Hematopoietic multipotent progenitor cell treated with erythropoietin and hydrocortisone succinate and interleukin-3 and kit ligand, for 6 days (in vitro differentiated cells): ENCODE measurements at places on chromosomes 2 and 18.

DNA sequence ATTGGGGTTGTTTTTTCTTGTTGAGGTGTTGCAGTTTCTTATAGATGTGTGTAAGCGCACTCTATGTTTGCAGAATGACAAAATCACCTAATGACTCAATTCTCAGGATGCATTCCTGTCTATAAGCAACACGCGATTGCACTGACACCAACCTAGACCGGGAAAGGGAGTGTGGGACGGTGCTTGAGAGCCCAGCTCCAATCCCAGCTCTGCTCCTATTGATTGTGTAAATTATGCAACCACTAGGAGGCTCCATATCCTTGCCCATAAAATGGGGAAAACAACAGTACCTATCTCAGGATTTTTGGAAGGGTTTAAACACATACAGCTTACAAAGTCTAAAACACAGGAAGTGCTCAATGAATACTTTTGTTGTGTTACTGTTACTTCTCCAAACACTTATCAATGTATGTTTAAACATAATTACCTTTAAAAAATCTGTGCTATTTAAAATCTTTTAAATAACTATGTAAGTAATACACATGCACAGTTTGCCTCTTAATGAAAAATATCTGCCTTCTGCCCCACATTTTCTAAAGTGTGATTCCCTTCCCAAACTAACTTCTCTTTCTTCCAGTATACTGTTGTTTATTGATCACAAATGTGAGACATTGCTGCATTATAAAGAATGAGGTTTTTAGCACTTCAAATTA lies 132.5 kb downstream of the SPHKAP start:
- peak; percentile 45 for DNase-seq

- DNase-seq = peak; percentile 71
These were observed 230.2 kb upstream of the TNP1 start for GRCh38 chr2:217090024-217090473.

GRCh38 chr18:45321520-45321919 lies 293.8 kb upstream of the SLC14A2 start:
- DNase-seq = no peak

GRCh38 chr2:232260075-232260474 lies 118.5 kb upstream of the ALPP start:
- no peak for DNase-seq

GRCh38 chr2:230864122-230864604 lies 579 bp upstream of the ITM2C start:
- DNase-seq = no peak

GRCh38 chr2:68768461-68768860 lies 33.9 kb downstream of the ARHGAP25 start:
- no peak for DNase-seq

GRCh38 chr2:37149626-37150322 lies 7.0 kb downstream of the EIF2AK2 start:
- DNase-seq = peak; percentile 41

- DNase-seq = no peak
These were observed 24.7 kb downstream of the PNPT1 start for GRCh38 chr2:55668956-55669355.

GRCh38 chr2:149972066-149972465 lies 384.5 kb upstream of the MMADHC start:
- DNase-seq = no peak

DNA sequence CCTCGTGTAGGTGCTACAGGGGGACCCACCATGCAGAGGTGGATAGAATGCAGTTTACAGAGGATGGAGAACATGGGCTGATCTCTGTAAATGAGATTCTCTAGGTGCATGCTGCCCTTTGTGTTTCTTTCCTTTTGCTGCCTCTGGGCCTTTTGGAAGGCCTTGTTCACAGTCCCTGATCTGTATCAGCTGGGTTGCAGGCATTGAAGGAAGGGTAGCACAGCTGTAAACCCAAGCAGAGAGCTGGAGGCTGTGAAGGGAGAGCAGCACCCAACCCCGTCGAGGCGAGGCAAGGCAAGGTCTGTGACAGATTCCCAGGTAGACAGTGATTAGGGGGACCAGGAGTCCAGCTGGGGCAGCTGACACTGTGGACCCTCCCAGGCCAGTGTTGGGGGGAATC lies 56.1 kb upstream of the SOS1 start:
- no peak for DNase-seq

GRCh38 chr2:37671009-37671815 lies at the start of gene CDC42EP3:
Gene CDC42EP3 (minus strand): TSS chr2:37671642. CDS start chr2:37646587, 25,055 bp downstream.
- peak; percentile 62 for DNase-seq

DNA sequence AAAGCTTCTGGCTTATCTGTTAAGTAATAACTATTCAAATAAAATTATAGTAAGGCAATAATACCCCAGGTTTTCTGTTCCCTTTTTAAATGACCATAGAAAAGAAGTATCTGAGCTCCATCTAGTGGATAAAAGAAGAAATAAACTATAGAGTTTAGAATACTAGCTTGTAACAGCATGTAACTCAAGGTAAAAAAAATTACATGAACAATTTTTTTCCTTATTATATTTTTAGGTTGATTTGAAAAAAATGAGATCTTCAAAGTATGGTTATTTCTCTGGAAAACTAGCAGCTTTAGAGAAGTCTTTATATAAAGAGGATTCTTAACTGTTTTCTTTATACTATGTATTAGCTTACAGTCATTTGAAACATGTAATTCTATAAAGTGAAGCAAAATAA lies 58.1 kb downstream of the NCKAP1 start:
- peak; percentile 77 for DNase-seq

DNA sequence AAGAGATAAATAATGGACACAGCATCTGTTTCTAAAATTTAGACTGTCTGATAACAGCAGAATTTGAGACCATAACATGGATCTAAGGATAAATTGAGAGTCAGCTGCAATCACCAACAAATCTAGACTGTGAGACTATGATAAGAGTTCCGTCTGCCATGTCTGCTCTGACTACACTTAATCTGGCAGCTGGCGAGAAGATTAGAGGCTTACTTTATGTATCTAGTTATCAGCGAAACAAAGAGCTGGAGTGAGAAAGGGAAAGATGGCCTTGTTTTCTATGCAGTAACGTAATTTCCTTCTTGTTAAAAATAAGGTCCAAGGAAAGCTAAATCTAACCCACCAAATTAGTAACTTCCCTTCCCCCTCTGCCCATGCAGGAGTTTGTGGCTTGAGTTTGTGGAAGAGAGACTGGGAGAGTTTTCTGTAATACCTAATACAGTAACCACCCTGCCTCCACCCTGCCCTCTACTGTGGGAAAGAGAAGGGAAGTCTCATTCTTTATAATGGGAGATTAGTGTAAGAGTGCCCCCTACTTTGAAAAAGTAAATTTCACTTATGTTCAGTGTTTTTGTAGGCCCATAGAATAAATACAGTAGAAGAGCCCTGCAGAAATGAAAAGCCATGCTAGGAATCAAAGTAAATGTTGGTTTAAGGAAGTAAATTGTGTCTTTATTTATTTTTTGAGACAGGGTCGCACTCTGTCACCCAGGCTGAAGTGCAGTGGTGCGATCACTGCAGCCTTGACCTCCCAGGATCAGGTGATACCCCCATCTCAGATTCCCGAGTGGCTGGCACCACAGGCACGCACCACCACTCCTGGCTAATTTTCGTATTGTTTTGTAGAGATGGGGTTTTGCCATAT lies 27.5 kb downstream of the EML4 start:
- DNase-seq = peak; percentile 87

- no peak for DNase-seq
These were observed 601.2 kb downstream of the LRP1B start for GRCh38 chr2:141529659-141530058.

DNA sequence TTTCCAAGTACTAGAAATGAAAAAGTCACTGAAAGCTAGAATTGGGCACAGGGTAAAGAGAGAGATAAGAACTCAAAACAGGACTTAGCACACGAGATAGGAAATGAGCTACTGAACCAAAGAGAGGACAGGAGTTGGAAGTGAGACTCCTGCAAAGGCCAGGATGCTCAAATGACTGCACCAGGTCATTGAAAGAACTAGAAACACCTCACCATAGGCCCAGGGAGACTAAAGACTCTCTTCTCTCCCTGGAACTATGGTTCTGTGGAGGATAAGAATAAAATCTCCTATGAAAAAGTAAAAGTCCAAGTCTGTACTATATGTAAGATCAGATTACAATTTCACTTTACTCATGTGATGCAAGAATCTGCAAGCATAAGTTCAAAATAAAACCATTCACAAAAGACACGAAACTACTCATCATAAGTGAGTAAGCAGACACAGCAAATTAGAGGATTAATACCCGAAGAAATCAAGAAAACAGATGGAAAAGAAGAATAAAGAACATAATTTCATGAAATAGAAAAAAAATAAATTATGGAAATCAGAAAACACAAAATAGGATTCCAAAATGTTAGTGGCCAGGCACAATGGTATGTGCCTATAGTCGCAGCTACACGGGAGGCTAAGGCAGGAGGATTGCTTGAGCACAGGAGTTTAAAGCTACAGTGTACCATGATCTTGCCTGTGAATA lies 6.5 kb downstream of the NBAS start:
- DNase-seq = peak; percentile 65

DNA sequence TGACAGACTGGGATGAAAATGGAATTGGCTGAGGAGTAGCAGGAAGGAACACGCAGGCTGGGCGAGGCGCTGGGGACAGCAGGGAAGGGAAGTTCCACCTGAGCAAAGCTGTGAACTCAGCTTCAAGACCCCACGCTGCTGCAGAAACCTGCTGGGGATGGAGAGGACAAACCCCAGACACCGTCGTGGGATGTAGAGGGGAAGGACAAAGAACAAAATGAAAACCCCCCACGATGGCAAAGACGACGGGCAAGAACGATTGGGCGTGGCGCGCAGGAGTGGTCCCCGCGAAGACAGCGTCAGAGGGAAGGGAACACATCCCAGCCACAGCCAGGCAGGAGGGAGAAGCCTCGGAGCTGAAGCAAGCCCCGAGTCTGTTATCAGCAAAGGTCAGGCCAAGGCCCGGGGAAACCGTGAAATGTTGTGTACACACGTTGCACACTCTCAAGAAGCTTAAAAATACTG lies 222.9 kb downstream of the NDUFA10 start:
- no peak for DNase-seq

DNA sequence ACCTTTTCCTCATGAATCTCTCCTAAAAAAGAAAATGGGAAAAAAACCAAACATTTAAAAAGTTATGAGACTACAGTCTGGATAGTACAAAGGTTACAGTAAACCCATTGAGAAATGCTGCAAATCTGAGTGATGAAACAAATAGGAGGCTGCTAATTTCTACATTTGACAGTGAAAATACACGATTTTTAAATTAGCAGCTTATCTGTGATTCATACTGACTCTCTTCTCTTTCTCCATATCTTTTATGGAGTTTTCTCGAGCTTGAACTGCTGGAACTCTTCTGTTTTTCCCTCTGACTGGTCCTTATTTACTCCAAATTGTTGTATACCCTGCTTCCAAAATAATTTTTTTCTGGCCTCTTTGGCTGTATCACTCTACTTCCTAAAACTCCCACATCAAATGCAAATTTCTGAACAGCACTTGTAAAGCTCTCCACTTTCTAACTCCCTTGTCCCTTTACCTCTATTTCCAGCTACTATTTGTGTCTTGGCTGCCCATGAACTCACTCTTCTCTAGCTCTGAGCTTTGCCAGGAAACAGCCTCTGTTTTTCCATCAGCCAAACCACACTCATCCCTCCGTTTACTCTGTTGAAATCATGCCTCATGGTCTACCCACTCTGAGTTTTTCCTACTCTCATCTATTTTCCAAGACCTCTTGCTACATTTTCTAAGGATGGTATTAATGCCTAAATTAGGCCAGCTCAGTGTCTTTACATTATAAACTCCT lies 73.7 kb downstream of the RBMS1 start:
- no peak for DNase-seq

DNA sequence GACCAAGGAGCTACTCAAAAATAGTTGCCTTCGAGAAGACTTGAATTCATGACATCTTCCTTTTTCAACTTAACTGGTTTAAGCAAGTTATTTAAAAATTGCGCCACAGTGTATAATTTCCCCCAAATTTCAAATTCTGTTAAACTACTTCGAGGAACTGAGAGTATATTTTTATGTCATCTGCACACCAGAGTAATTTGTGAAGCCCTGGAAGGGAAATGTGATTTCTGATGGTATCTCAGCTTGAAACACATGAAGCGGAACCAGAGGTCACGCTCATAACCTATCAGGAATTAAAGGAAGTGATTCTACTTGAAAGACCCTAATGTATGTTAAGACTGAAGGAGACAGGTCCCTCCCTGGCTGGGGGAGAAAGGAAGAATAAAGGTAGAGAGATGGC lies 33.9 kb upstream of the DARS1 start:
- peak; percentile 42 for DNase-seq

DNA sequence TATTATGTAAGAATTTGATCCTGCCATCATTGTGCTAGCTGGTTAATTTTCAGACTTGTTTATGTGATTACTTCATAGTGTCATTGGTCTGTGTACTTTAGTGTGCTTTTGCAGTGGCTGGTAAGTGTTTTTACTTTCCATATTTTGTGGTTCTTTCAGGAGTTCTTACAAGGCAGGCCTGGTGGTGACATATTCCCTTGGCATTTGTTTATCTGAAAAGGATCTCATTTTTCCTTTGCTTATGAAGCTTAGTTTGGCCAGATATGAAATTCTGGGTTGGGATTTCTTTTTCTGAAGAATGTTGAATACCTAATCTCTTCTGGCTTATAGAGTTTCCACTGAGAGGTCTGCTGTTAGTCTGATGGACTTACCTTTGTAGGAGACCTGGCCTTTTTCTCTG lies 72.8 kb upstream of the MC4R start:
- DNase-seq = no peak

- DNase-seq = peak; percentile 38
These were observed 42.9 kb downstream of the NCK2 start for GRCh38 chr2:105787376-105788318.

DNA sequence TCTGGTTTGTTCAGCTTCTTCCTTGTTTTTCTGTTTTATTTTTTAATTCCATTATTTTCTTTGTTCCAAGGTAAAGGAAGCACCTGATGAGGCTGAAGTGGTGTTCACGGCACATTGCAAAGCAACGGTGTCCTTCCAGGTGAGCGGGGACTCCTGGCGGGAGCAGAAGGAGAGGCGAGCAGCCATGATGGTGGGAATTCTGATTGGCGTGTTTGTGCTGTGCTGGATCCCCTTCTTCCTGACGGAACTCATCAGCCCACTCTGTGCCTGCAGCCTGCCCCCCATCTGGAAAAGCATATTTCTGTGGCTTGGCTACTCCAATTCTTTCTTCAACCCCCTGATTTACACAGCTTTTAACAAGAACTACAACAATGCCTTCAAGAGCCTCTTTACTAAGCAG lies 88.4 kb downstream of the DDX18 start:
- DNase-seq = no peak

GRCh38 chr2:111665011-111665410 lies 219.0 kb downstream of the ANAPC1 start:
- no peak for DNase-seq

DNA sequence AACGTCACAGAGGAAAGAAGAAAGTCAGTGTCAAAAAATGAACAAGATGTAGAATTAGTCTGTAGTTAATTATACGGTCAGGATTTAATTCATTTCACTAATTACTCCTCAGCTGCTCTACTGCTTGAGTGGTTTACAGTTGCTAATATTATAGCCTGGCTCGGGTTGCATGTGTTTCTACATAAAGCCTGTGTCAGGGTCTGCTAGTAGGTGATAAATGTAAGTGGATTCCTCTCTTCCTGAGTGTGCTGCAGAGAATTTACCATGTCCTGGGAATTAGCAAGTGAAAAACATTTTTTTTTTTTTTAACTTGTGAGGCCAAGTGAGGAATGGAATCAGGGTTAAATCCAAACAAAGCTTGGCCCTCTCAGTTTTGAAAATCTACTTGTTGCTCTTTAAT lies 622.6 kb downstream of the EPHA4 start:
- no peak for DNase-seq
